NCI-H2081 treated with DMSO at 0.1 percent for 48 hours (cell line): ENCODE measurements at places on chromosomes 16 and 17.

- DNase-seq, result no peak
These were observed 2.4 kb upstream of the CCL3L1 start for GRCh38 chr17:36198831-36199465.

GRCh38 chr16:86984991-86985647 lies 332.1 kb downstream of the C16orf95 start:
- no peak for DNase-seq

DNA sequence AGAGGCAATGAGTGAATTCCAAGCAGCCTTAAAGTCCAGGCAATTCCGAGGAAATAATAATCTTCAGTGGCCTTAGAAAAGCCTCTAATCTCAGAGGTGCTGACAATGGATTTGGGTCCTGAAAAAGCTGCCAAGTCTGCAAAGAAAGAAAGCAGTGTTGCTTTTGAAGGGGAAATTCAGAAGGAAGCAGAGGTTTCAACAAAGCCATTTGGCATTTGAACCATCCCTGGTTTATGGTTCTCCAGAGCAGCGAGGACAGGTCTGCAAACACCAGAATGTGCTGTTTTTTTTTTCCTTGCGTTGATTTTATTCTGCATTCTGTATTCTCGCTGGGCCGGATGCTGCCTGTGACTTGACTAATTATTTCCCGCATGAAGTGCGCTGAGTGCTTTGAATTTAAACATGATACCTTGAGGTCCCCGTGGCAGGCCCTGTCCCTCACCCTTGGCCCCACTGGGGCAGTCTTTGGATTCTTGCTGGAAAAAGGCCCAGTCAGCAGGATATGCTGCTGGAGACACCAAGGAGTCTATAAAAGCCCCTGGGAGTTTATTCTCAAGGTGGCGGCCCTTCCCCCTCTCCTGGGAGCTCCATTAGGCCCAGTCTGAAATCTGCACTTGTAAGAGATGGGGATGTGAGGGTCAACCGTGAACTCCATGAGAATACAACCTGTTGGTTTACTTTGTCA lies 338.3 kb downstream of the HAPSTR1 start:
- DNase-seq, result no peak

DNA sequence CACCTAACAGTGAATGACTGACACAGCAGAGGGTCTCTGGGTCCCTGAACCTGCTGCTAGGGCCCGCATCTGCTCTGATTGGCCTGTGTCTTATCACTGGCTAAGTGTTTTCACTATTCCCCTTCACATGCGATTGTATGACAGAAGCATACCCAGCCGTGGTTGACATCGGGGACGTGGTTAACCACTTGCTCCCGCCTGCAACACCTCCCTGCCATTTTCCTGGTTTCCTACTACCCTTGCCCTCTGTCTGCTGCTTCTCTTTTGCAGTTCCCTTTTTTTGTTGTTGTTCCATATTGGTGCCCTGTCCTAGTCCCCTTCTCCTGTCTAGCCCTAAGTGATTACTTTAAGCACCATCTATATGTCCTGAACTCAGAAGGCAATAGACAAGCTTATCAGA lies 177.0 kb downstream of the RGS9 start:
- no peak for DNase-seq

DNA sequence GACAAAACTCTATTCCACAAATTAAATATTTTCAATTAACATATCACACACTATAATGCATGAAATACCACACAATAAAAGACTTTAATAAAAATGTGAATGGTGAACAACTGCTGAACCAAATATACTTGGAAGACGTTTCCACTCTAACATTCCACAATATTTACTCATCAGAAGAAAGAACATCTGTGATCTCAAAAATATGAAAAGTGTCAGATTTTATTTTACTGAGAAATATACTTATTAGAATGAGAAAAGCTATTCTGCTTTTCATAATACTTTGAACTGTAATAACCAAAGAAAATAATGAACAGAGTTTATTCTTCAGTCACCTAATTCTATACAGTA lies 181.8 kb upstream of the AXIN2 start:
- DNase-seq, result no peak

DNA sequence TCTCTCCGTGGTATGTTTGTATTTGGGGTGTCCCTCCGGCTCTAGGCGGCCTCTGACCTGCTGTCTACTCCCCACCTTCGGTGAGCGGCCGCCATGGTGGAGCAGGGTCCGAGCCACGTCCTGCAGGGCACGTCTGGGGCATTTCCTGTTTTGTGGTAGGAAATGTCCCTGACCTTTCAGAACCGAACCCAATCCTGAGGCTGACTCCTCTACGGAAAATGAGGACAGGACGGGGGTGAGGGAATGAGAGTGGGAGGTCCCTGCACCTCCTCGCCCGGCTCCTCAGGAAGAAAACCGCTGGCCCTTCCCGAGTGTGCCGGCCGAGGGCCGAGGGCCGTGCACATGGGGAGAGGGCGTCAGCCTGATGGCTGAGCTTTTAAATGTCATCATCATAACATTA lies 45.8 kb downstream of the WDR45B start:
- no peak for DNase-seq

- no peak for DNase-seq
These were observed 448 bp upstream of the TNFRSF12A start for GRCh38 chr16:3019594-3020246.

GRCh38 chr17:79775632-79776031 lies 2.3 kb upstream of the CBX2 start:
- no peak for DNase-seq

- no peak for DNase-seq
These were observed 111.9 kb upstream of the TNRC6C start for GRCh38 chr17:77846531-77847085.

DNA sequence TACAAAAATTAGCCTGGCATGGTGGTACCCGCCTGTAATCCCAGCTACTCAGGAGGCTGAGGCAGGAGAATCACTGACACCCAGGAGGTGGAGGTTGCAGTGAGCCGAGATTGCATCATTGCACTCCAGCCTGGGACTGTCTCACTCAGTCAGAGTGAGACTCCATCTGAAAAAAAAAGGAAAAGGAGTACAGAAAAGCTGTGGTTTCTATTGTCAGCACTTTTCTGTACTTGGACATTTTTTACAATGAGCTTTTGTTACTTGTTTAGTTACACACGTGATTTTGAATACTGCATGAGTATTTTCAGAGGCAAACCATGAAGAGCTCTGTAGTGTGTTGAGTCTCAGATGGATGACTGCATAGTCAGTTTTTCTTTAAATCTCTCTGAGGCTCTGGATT lies 26.3 kb downstream of the ZC3H18 start:
- DNase-seq, result no peak

DNA sequence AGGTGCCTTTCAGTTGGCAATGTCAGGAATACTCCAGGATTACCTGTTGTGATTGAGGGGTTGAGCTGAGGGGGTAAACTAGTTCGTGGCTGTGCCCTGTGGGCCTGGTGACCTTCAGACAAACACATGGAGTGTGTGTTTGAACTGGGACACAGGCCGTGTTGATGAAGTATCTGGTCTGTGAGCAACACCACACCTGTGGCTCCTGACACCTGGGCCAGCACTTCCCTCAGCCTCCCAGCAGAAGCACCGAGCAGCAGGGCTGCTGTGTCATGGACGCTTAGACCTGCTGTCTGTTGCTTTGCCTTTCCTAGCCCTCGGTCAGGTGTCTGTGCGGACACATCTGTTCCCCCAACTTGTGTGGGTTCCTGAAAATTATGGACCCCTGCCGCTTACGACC lies 82.9 kb downstream of the KSR1 start:
- DNase-seq, result no peak

GRCh38 chr16:86604436-86605193 lies 26.3 kb downstream of the FOXL1 start:
- DNase-seq, result no peak

GRCh38 chr16:1470481-1471251 lies 4.2 kb downstream of the CLCN7 start:
- DNase-seq, result no peak

DNA sequence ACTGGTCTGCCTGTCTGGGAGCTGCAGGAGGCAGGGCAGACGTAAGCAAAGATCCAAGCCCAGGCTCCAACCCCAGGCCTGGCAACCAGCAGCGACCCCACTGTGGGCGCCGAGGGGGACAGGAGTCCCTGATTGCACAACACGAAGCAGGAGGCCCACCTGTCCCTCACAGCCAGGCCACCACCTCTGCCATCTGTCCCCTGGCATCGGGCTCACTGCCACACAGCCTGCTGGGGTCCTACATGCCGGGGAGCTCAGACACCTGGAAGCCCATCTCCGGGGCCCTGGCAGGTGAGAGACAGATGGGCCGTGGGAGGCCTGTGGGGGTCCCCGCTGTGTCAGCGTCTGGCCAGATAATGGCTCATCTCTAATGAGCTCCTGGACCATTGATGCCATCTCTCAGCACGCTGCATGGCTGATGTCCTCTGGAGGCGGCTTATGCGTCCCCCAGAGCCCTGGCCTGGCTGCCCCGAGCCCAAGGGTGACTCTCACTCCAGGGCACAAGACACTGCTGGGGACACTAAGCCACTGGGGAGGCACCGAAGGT lies 11.3 kb upstream of the RASD1 start:
- no peak for DNase-seq

DNA sequence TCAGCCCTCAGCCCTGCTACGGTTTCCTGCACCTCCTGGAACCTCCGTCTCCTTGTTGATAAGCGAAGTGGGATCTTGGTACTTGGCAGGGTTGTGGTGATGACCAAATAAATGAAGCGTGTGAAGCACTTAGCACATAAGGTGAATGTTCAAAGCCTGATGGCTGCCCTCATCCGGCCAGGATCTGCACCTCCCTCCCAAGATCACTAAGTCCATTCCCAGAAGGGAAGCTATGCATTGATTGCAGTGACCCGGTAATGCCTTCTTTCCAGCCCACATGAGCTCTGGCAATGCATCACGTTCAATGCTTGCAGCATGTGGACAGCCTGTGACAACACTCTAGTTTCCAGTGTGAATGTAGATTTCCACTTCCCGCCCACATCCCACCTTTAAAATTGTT lies 24.9 kb upstream of the RHOT1 start:
- DNase-seq, result no peak

GRCh38 chr17:50470426-50470825 lies 1.7 kb upstream of the CHAD start:
- DNase-seq, result no peak

DNA sequence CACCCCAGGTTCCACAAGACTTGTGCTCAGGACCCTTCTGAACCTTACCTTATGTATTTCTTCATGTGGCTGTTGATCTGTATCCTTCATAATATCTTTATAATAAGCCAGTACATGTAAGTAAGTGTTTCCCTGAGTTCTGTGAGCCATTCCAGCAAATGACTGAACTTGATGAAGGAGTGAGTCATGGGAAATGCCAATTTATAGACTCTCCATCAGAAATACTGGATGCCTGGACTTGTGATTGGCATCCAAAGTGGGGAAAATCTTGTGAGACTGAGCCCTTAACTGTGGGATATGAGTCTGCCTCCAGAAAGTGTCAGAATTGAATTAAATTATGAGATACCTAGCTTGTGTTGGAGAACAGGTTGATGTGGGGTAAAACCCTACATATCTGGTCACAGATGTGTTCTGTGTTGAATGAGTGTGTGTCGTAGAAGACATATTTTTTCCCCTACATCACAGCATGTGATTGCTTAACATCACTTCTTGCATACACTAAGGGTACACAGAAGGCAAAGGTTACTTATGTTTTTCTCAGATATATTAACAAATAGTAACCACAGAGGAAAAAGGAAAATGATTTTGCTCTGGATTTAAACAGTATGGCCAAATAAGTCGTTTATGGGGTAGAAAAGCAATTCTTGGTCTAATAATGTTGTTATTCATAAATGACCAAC lies 70.2 kb upstream of the NETO2 start:
- DNase-seq, result no peak

DNA sequence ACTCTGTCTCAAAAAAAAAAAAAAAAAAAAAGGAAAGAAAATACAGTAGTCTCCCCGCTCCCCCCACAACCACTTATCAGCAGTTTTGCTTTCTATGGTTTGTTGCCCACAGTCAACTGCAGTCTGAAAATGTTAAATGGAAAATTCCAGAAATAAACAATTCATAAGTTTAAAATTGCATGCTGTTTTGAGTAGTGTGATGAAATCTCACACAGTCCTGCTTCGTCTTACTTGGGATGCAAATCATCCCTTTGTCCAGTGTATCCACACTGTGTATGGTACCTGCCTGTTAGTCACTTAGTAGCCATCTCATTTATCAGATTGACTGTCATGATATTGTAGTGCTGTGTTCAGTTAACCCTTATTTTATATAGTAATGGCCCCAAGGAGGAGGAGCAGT lies 41.5 kb downstream of the NF1 start:
- DNase-seq, result no peak

DNA sequence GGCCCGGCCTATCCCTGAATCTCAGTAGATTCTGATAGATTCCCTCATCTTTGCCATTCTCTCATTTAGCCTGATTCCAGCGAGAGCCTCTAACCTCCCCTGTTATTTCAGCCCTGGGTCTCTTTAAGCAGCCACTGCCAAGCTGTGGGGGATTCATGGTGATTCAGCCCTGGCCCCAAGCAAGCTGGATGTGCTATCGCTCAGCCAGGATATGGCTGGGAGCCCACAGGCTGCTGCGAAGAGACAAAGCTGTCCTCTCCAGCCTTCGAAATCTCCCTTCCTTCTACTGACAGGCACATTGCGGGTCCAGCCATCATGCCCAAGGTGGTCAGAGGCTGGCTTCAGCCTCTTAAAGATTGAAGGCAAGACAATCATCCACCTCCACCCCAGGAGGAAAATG lies 394.1 kb downstream of the SOX9 start:
- DNase-seq, result no peak

GRCh38 chr17:82089723-82090548 lies 8.1 kb downstream of the FASN start:
- DNase-seq, result no peak

- no peak for DNase-seq
These were observed 468.0 kb downstream of the HS3ST3B1 start for GRCh38 chr17:14768923-14769322.

GRCh38 chr16:27084307-27085028 lies 17.7 kb downstream of the C16orf82 start:
- DNase-seq, result no peak

DNA sequence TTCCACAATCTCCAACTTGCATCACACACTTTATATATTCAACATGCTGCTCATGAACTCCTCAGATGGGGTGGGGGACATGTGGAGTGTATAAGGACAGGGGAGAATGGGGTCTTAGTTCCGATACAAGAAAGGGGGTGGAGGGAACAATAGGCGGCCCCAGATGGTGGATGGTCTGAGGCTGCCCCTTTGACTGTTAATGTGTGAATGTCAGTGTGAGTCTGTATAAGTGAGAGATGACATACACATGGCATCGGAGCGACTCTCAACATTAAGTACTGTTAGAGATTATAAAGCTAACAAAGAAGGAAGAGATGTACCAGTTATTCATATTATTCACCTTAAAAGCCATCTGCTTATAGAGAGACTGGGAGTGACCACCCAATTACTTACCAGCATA lies 193.1 kb downstream of the AXIN2 start:
- no peak for DNase-seq

DNA sequence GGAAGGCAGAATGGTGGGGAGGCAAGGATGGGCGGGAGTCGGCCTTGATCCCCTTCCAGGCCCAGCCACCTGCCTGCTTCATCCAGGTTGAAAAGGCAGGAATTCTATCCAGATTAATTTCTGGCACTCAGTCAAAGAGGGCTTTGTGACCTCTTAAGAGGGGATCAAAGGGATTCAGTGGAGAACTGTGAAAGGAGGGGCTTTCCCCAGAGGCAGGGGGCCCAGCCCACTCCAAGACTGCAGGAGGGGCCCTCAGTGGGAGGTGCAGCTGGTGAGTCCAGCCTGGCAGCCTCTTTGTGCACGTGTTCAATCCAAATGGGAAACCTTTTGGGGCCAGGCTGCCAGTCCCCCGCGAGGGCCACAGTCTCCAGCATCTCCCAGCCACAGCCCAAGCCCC lies 148.5 kb upstream of the PLCG2 start:
- DNase-seq, result no peak
